HFFc6 (cell line): ENCODE measurements at places on chromosomes 12 and 14. TPM values are rescaled to one million over a fixed set of nuclear protein-coding genes. Genes with fewer than 3 reads are reported as not detected.
A peak's percentile ranks its signal among the peaks of the same experiment; 100 is the strongest.

DNA sequence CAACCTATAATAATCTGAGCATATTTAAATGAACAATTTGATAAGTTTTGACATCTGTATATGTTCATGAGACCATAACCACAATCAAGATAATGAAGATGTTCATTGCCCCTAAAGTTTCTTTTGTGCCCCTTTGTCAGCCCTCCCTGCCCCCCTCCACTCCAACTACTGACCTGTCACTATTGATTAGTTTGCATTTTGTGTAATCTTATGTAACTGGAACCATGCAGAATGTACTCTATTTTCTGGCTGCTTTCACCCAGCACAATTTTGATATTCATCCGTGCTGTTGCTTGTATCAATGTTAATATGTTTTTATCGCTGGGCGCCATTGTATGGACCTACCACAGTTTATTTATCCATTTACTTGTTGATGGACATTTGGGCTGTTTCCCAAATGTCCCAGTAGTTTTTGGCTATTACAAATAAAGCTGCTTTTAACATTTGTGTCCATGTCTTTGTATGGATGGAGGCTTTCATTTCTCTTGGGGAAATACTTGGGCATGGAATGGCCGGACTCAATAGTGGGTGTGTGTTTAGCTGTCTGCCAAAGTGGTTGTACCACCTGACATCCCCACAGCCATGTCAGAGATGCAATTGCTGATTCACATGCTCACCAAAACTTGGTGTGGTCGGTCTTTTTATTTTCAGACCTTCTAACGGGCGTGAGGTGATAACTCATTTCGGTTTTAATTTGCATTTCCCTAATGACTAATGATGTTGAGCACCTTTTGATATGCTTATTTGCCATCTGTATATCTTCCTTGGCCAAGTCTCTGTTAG lies 38.9 kb downstream of the EML1 start:
- DNase-seq = no peak
- H3K36me3 ChIP-seq = no peaks in the 10 kb centered on the region
- no peak overlapping the region for H3K27ac ChIP-seq
- H3K4me1 ChIP-seq = no peaks in the 10 kb centered on the region
- no peak overlapping the region for H3K4me3 ChIP-seq

- H3K36me3 ChIP-seq = no peaks in the 10 kb centered on the region
- no peaks in the 10 kb centered on the region; the same call in 1 of the 2 replicates for H3K27me3 ChIP-seq
- H3K4me1 ChIP-seq = no peaks in the 10 kb centered on the region
- H3K27ac ChIP-seq = no peak overlapping the region
Measured at GRCh38 chr14:97055355-97055754, 258.2 kb downstream of the VRK1 start.

DNA sequence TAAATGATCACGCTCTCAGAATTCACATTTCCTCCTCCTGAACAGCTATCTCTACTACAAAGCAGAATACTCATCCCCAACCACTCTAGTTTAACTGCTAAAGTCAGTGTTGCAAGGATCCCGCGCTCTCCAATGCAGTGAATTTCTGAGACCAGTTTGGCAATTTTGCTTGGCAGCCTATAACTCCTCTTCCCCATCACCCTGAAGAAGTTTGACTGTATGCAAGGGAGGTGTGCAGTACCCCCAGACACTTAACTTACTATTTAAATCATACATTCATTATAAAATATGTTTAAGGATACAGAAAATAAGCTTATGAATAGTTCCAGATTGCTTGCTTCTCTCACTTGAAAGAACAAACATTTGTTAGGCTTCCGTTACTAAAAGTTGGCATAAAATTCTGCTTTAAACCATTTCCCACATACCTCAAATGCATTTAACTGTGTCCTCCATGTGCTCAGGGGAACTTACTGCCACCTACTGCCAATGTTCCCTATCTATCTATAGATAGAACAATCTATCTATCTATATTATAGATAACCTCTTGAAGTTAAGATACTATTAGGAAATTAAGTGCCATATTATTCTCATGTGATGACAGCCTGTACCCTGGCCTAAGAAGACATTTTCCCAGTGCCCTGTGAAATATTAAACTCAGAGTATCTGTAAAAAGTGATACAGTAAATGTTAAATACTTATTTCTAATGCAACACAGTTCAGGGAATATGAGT lies 2.4 kb downstream of the LGR5 start:
- peaks cover 9% of the 10 kb centered on the region for H3K4me1 ChIP-seq
- no peak for DNase-seq
- no peaks in the 10 kb centered on the region for H3K36me3 ChIP-seq
- no peak overlapping the region for H3K27ac ChIP-seq
- H3K4me3 ChIP-seq = no peak overlapping the region
- peaks cover 39% of the 10 kb centered on the region for H3K27me3 ChIP-seq

DNA sequence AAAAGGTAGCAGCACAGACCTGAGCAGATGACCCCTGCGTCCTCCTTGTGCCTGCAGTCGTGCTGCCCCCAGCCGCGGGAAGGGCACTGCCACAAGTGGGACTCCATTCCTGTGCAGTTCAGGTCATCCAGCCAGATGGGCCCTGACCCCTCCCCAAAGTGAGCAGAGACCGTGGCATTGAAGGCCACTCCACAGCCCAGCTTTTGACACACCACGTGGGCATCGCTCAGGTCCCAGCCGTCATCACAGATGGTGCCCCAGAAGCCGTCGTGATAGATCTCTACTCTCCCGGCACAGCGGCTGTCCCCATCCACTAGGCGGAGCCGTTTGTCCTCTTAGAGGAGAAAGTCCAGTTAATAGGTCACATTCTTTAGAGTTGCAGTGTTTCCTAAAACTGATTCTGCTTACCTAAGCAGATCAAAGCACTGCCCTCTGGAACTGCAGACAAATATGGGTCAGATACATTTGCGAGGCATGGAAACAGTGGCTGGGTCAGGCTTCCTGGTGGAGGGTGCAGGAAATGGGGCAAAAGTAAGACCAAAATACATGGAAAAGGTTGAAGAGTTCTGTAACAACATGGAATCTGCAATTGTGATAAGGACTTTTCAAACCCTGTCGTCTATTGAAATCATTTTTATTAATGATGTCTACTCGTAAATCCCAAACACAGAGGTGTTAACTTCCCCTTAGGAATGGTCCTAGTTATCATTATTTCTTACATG lies 69.4 kb downstream of the CD163L1 start:
- no peak overlapping the region for H3K4me3 ChIP-seq
- H3K4me1 ChIP-seq = peaks cover 17% of the 10 kb centered on the region
- peak overlapping the region; percentile 16; the same call in 1 of the 2 replicates for H3K27ac ChIP-seq
- no peaks in the 10 kb centered on the region for H3K27me3 ChIP-seq
- H3K36me3 ChIP-seq = no peaks in the 10 kb centered on the region; the same call in 1 of the 2 replicates

DNA sequence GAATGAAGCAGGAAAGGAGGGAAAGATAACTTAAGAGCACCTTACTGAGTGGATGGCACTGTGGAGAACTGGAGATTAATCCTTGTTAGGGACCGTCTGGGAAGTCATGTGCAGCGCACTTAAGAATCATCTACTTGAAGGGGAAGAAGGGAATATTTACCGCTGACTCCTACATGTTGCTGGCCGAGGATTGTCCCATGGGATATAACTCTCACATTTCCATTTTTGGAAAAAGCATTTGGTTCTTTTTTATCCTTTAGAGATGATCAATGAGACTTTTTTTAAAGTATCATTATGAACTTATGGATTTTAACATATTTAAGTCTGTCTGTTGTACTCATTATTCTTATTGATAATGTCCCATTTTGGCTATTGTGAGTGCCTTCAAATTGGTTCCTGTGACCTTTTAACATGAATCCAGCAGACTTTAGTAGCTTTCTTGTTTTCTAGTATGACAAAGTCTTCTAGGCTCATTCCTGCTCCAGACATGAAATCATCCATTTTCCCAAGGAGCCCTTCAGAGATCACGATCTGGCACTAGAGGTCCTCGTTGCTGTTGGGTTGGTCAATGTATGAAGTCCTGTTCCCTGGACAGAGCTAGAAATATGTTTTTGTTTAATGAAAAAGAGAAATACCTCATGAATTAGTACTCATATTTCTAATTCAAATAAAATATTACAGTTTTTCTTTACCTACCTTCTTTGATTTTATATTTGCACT lies 20.2 kb upstream of the FAM234B start:
- H3K36me3 ChIP-seq = no peaks in the 10 kb centered on the region
- peaks cover 18% of the 10 kb centered on the region for H3K4me1 ChIP-seq
- H3K27ac ChIP-seq = no peak overlapping the region

- H3K4me3 ChIP-seq = no peak overlapping the region
- no peaks in the 10 kb centered on the region for H3K4me1 ChIP-seq
- no peaks in the 10 kb centered on the region for H3K36me3 ChIP-seq
Measured at GRCh38 chr12:2462087-2462486, 332.7 kb upstream of the FKBP4 start.

- no peak overlapping the region for H3K4me3 ChIP-seq
- H3K27me3 ChIP-seq = peaks cover 35% of the 10 kb centered on the region
- no peak for DNase-seq
- H3K36me3 ChIP-seq = no peaks in the 10 kb centered on the region
- H3K4me1 ChIP-seq = peaks cover 2% of the 10 kb centered on the region
- no peak overlapping the region for H3K27ac ChIP-seq
Measured at GRCh38 chr14:75549169-75549568, 26.9 kb downstream of the BATF start.

DNA sequence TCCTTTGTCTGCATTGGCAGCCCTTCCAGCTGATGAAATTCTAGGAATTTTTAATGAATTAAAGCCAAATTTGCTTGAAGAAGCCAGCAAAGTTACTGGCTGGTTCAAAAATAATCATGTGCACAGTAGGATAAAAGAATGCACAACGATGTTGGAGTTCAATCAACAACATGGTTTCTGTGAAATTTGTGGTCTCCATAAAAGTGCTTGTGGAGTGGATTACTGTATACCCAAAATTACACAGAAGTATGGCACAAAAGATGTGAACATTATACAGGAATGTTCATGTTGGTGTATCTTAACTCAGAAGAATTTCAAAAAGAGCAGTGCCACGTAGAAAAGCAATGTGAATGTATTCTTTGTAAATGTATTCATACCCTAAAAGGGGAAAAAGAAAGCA lies 105.0 kb upstream of the METAP2 start:
- DNase-seq = no peak
- H3K36me3 ChIP-seq = no peaks in the 10 kb centered on the region
- peaks cover 6% of the 10 kb centered on the region; the same call in 1 of the 2 replicates for H3K27me3 ChIP-seq
- peaks cover 6% of the 10 kb centered on the region; the same call in 1 of the 2 replicates for H3K4me1 ChIP-seq
- H3K4me3 ChIP-seq = no peak overlapping the region

DNA sequence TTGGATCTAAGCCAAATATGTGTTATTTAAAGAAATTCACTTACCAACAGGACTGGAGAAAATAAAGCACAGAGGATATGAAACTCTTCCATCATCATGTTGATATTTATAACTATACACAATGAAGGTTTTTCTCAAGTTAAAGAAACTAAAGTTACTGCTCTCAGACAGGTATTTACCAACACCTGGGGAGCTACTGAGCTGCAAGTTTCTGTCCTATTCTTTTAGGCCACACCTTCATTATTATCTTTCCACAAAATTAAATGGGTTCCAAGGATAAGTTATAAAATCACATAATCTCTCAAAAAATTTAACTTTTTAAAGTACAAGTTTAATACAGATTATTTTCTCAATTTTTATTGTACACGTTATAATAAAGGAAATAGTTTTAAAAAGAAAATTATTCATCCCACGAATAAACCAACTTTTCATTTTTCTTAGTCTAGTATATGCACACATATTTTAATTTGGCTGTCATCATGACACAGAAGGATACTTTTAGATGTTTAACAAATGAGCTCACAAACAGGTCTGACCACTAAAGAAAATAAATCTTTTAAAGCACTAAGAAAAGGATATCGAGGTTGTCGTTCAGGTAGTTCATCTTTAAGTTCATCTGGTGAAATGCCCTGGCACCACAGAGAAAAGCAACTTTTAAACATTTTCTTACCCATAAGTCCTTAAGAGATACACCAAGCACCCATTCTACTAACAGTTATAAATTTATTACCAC lies 7.8 kb downstream of the GMFB start:
- H3K36me3 ChIP-seq = peaks cover 52% of the 10 kb centered on the region
- no peak for DNase-seq
- peaks cover 50% of the 10 kb centered on the region for H3K4me1 ChIP-seq
- H3K4me3 ChIP-seq = no peak overlapping the region; the same call in 1 of the 2 replicates
- H3K27ac ChIP-seq = peak overlapping the region; percentile 33; the same call in 1 of the 2 replicates

DNA sequence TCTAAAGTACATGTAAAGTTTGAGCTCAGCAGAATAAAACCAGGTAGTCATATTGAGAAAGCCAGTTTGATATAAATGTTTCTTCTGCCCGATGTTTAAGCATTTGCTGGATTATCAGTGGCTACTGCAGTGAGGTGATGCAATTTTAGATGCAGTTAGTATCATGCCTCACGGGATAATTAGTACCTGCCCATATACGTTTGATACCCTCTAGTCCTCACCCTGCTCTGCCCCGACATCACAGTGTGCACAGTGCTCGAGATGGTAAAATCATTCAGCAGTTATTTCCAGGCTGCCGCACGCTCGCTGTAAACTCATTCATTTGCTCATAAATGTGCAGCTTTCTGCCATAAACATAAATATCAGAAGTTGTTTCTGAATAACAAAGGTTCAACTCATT lies 152.7 kb downstream of the PELI2 start:
- H3K27ac ChIP-seq = no peak overlapping the region
- H3K36me3 ChIP-seq = no peaks in the 10 kb centered on the region
- H3K27me3 ChIP-seq = no peaks in the 10 kb centered on the region; the same call in 1 of the 2 replicates
- peaks cover 79% of the 10 kb centered on the region for H3K4me1 ChIP-seq
- no peak overlapping the region for H3K4me3 ChIP-seq

- no peak overlapping the region for H3K4me3 ChIP-seq
- no peak for DNase-seq
- peaks cover 1% of the 10 kb centered on the region; the same call in 1 of the 2 replicates for H3K27me3 ChIP-seq
- H3K36me3 ChIP-seq = no peaks in the 10 kb centered on the region; the same call in 1 of the 2 replicates
- peaks cover 5% of the 10 kb centered on the region; the same call in 1 of the 2 replicates for H3K4me1 ChIP-seq
- no peak overlapping the region for H3K27ac ChIP-seq
Measured at GRCh38 chr14:87002776-87003175, 990.2 kb downstream of the GALC start.

- no peak overlapping the region for H3K4me3 ChIP-seq
- no peak for DNase-seq
- peaks cover 2% of the 10 kb centered on the region; the same call in 1 of the 2 replicates for H3K27me3 ChIP-seq
- H3K27ac ChIP-seq = no peak overlapping the region
- H3K4me1 ChIP-seq = no peaks in the 10 kb centered on the region
Measured at GRCh38 chr14:71995741-71996140, 63.5 kb downstream of the RGS6 start.

Gene CLEC1B
- not detected in 2 replicates for total RNA-seq

Gene STON2
- not detected in 3 replicates for total RNA-seq

Gene SCN8A
- total RNA-seq = 12.6 to 16.0 TPM (median 13.9 TPM) in 3 replicates

Gene KRT74
- total RNA-seq = not detected in 2 replicates

Gene SERPINA10
- not detected in 3 replicates for total RNA-seq

Gene C14orf180
- not detected in 3 replicates for total RNA-seq

Gene ANO2
- total RNA-seq = not detected in 2 replicates
